Hematopoietic multipotent progenitor cell (in vitro differentiated cells): ENCODE measurements at places on chromosomes 11 and 22.

DNA sequence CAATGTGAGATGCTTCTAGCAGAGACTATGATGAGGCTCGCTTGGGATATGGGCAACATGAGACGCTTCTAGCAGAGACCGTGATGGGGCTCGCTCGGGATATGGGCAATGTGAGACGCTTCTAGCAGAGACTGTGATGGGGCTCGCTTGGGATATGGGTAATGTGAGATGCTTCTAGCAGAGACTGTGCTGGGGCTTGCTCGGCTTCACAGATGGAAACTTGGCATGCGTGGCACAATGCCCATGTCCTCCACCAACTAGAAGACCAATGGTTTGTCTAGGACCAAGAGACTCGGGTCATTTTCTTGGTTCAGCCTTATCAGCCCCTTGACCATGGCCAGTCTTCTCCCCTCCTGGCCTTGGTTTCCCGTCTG is 7.1 kb downstream of the MYEOV start:
- no peak for DNase-seq

- DNase-seq: no peak
Measured at GRCh38 chr11:126857860-126858808, 142.4 kb downstream of the KIRREL3 start.

- DNase-seq: no peak
Measured at GRCh38 chr11:127105593-127106541, 105.3 kb upstream of the KIRREL3 start.

GRCh38 chr22:20240447-20240764 is 27.7 kb downstream of the RTN4R start:
- DNase-seq: no peak

DNA sequence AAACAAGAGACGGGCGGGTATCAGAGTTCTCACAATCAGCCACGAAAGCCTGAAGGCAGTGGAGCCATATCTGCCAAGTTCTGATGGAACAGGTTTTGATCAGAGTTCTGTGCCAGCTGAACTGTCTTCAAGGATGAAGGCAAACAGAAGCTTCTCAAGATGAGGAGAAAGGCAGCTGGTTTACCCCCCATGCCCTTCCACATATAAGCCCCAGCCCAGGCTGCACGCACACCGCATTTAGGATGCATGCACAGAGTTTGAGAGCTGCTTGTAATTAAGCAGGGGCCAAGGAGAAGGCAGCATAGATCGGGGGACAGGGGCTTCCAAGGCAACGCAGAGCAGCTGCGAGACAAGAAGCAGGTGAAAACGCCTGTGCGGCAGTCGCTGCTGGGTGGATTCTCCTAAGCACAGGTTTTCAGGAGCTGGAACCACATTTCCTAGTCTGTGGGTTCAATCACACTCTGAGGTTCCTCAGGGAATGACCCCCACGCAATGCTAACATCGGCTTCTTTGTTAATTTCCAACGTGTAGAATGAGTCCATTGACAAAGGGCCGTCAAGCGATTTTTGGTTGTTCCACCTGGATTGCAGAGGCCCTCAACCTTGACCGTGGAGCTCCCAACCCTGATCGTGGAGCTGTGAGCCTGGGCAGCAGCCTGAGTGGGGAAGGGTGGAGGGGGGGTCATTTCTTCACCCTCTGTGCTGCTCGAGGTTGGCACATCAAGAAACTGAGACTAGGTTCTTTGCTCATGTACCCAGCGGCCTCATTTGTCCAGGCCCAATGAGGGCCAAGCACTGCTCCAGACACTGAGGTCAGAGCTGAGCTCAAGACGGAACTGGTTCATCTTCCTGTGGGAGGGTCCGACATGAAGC is 81.7 kb upstream of the SHISAL1 start:
- no peak for DNase-seq

GRCh38 chr11:25925359-25925758 is 406.6 kb upstream of the ANO3 start:
- no peak for DNase-seq
